CD4-positive, alpha-beta T cell treated with Interleukin-6 for 4 hours (primary cell): ENCODE measurements at places on chromosomes 6 and 20.

DNA sequence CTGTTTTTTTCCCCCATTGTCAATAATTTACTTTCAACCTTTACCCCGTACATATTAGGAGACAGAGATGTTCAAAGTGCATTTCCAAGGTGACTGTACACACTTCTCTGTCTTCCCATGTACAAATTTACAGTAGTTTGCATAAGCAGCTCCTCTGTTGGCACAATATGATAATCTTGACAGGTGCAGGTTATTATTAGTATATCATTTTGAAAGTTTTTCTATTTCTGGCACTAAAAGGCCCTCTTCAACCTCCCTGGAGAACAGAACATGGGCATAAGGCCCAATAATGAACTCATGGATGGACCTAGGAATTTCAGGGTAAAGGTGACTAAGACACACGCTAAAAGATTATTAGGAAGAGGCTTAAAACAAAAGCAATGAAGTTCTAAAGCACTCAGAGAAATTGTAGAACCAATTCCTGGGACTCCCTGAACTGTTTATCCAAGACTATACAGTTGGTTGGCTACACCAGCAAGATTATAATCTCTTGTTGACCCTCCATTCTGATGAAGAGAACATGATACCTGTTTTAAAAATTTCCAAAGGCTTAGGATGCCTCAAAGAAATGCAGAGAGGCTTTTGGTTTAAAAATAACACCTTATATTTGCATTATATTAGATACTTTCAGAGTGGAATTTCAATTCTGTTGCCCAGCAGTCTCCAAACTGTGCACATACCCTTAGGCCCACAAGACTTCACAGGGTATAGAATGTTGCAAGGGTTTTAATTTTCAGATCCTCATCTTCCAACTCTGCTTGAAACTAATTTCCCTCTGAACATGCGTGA lies 1.1 kb downstream of the AIG1 start:
- DNase-seq, result no peak

GRCh38 chr6:12621754-12622153 lies 94.8 kb upstream of the PHACTR1 start:
- DNase-seq, result no peak

- no peak for DNase-seq
Observed at GRCh38 chr6:113458368-113459010, 398.7 kb upstream of the MARCKS start.

GRCh38 chr6:111970426-111970825 lies 83.5 kb upstream of the CCN6 start:
- no peak for DNase-seq

- no peak for DNase-seq
Observed at GRCh38 chr6:84282550-84282949, 55.1 kb upstream of the CEP162 start.

- no peak for DNase-seq
Observed at GRCh38 chr6:24455061-24455460, 34.3 kb downstream of the GPLD1 start.

- no peak for DNase-seq
Observed at GRCh38 chr6:19410481-19410880, 426.7 kb upstream of the ID4 start.

GRCh38 chr6:157966589-157966977 lies 15.1 kb upstream of the SYNJ2 start:
- no peak for DNase-seq

GRCh38 chr6:2948228-2949025 lies 22.9 kb downstream of the SERPINB6 start:
- DNase-seq, result no peak

DNA sequence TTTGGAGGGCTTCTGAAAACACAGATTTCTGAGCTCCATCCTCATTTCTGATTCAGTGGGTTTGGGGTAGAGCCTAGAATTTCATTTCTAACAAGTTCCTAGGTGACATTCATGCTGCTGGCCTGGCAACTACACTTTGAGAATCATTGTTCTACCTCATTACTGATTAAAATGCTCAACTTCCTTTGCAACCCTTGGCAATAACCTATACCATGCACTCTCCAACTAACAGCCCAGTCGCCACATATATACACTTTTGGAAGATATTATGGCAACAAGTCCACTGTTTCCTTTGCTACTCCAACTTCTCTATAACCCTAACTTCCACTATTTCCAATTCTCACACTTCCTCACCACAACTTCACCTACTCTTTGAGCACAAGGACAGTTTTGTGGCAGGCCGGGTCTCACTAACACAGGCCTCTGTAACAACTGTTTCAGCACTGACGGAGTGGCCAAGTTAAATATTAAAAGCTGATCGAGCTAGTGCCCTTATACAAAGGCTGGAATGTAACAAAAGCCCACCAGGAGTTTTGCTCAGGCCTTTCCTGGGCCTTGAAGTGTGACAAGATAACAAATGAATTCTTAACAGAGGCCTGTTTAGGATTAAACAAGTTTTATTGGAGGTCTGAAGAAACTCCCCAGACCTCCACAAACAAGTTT lies 32.1 kb upstream of the RAB23 start:
- no peak for DNase-seq

GRCh38 chr6:146876271-146877151 lies 277.7 kb downstream of the ADGB start:
- no peak for DNase-seq

DNA sequence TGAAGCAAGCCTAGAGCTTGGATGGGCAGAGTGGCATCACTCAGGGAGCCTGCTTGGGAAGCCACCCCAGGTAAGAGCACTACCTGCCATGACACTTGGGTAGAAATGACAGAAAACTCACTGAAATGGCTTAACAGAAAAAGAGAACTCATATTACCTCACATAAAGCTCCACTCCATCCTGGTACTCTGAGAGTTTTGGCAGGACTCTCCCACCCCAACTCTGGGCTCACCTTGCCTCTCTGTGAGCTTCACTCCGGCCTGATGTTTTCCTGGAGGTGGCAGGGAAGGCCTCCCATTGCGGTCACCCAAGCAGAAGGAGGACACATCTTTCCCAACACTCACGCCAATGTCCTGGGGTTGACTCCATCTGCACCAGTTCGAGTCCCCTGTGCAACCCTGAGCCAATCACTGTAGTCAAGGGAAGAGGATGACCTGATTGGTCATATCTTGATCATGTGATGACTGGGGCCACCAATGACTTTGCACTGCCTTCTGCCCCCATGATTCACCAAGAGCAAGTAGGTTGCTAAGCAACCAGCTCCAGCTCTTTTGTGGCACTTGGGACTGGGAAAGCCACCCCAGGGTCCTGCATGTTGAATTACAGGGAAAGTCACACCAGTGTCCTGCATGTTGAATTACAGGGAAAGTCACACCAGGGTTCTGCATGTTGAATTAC lies 446.1 kb upstream of the SULF2 start:
- DNase-seq, result no peak

GRCh38 chr6:3323148-3323547 lies 64.4 kb downstream of the PSMG4 start:
- DNase-seq, result no peak

DNA sequence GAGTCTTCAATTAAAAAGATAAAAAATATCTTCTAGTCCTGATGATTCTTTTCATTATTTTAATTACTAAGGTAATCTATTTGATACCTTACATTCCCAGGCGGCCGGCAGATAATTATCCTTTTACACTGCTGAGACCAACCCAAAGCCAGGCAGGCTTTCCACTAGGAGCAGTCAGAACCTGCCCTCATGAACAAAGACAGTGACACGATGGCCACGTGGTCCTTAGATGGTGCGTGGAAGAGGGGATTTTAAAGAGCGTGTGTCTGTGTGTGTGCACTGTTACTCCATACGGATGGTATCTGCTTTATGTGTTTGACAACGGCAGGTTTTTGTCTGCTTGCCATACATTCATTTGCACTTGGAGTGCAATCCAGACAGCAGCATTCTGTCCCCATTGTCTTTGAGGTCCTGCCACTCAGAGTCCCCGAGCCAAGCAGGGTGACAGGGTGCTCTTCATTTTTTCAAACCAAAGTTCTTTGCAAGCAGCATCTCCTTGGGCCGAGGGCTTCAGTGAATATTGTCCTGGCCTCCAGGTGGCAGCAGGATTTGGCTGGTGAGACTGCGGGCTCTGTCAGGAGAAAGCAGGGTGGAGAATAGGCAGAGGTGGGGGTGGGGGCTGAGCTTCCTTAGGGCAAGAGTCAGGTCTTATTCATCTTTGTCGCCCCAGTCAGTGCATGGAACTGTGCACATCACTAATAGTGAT lies 260.5 kb downstream of the NRN1 start:
- no peak for DNase-seq

DNA sequence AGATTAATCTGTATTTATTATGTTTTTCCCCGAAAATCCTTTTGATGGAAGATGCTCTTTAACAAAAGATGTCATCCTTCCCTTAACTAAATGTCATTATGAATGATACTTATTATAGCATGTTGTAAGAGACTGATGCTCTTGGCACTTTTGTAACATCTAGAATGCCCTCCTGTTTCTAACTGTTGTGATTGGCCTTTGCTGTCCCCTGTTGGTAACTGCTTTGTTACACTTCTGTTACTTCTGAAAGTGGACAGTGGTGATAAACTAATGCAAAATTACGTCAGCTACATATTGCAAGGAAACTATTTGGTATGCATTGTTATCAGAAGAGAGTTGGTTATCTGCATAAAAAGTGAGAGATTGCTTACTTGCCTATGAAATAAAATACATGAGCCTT lies 5.8 kb downstream of the TTK start:
- DNase-seq, result no peak

DNA sequence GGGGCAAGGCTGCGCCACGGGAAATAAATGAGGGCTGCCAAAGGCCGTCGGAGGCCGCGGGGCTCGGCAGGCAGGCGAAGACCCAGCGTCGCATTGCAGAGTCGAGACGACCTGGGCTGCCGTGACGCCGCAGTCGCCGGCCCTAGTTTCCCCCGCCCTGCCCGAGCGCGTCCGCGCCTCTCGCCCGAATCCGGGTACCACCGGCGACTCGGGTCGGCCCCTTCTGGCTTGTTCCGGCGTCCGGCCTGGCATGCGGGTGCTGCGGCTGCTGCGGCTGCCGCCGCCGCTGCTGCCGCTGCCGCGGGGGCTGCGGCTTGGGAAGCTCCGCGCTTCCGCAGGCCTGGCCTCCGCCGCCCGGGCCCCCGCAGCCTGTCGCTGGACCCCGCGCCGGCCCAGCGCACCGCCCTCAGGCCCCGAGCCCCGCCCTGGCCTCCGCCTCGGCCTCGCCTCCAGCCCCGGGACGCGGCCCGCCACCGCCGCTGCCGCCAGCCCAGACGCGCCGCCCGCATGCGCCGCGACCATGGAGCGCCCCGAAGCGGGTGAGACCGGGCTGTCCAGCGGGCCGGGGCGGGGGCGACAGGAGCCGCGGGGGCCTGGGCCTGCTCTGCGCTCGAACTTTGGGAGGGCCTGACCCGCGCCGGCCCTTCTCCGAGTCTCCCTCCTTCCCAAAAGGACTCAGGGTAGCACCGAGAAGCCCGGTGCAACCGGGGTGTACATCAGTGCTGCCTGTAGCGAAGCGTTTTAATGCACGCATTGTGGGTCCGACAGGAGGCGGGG lies at the start of gene AKAP7:
TSS of gene AKAP7 (plus strand) at position 224 of the 777 bp plus-strand sequence. CDS start at position 521, 297 bp downstream.
- DNase-seq, result peak; percentile 64

DNA sequence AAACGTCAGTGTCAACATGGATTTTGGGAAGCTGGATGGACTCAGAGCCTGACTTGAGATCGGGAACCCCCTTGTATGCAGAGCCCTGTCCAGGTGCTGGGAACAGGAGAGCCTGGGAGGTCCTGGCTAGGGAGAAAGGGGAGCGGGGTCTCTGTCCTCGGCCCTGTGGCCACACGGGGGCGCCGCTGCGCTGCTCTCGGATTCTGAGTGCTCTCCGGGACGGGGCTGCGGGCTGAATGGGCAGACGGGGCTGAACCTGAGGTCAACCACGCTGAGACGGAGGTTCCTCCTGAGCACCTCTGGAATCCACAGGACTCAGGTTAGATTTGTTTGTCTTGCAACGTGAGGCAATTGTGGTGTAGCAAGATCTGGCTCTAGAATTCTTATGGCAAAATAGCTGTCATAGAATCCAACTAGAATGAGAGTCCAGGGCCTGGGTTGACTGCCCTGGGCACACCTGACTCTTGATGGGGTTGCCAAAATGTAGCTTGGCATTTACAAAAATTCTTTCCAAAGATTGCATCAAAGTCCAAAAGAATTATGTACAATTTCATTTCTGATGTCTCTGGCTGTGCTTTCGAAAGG lies 20.6 kb upstream of the HLA-F start:
- DNase-seq, result peak; percentile 82

- no peak for DNase-seq
Observed at GRCh38 chr20:20743511-20744169, 31.2 kb upstream of the RALGAPA2 start.

GRCh38 chr6:32974541-32975308 lies 6.3 kb downstream of the BRD2 start:
- no peak for DNase-seq
